Naive thymus-derived CD4-positive, alpha-beta T cell (primary cell): ENCODE measurements at places on chromosomes 5 and 9. TPM values are rescaled to one million over a fixed set of nuclear protein-coding genes. Genes with fewer than 3 reads are reported as not detected.

- no peak for DNase-seq
These were observed 211.2 kb downstream of the GADD45G start for GRCh38 chr9:89815903-89816573.

DNA sequence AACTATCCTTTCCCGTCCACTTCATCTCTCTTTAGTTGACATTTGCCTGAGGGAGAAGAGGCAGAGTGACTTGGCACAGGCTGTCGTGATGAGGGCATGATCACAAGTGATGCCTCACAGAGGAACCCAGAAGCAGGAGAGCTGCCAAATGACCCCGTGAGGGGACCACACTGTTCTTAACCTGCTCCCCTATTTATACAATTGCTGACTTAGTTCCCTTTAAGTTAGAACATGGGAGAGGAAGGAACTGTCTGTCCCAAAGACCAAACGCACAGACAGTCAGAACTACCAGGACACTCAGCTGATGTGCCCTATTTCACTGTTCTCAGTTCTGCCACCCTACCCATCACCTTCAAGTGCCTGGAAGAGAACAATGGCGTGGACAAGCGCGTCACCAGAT lies 73.7 kb downstream of the SLC1A3 start:
- no peak for DNase-seq

- no peak for DNase-seq
These were observed 138.9 kb upstream of the RUSC2 start for GRCh38 chr9:35350827-35351549.

DNA sequence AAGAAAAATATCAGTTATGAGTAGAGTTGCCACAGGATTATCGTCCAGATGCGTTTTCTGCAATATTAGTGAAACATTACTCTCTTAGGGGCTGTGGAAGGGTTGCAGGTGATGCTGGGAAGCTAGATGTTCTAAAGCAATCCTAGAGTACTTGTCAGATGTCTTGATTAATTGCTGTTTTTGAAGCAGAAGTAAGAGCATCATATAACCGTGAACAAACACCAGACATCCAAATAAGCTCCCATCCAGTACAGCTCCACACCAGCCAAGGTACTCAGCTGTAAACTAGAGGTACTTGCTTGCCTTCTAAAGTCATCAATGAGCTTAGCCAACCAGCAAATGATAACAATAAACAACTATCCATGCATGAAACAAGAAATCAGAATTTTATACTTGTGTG lies 131.1 kb downstream of the ST8SIA4 start:
- DNase-seq: no peak

The PDE6A gene
- not detected for total RNA-seq

- DNase-seq: no peak
These were observed 219.2 kb downstream of the MEF2C start for GRCh38 chr5:88663793-88664216.

The TTC1 gene
- total RNA-seq: 24.3 TPM
